Stimulated activated CD4-positive, alpha-beta T cell treated with anti-CD3 and anti-CD28 coated beads, Interleukin-12 subunit alpha, Interleukin-12 subunit beta, amount 100 ng/mL, for 48 hours (primary cell): ENCODE measurements at places on chromosomes 11 and 22.

DNA sequence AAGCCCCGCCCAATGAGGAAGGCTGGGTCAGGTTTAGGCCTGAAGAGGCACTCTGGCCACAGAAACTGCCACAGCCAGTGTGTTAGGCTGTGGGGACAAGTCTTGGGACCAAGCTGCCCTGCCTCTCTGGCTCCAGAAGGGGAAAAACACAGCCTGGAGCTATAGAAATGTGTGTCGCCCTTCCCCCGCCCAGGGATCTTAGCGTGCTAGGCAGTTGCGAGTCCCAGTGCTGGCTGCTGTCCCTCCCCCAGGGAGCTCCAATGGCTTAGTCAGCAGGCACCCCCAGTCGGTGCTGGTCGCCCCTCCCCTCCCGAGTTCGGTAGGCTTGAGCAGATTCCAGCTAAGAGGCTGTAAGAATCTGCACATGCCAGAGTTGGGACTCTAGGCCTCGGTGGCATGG is 99.5 kb upstream of the API5 start:
- no peak for DNase-seq

GRCh38 chr22:42743501-42743991 is 22.9 kb upstream of the A4GALT start:
- DNase-seq: no peak

DNA sequence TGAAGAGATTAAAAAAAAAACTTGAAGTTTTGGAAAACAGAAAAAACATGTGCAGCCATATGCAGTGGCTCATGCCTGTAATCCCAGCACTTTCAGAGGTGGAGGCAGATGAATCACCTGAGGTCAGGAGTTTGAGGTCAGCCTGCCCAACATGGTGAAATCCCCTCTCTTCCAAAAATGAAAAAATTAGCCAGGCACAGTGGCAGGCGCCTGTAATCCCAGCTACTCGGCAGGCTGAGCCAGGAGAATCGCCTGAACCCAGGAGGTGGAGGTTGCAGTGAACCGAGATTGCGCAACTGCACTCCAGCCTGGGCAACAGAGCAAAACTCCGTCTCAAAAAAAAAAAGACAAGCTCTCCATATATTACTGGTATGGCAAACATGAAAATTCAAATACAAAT is 7.6 kb downstream of the DLG2 start:
- no peak for DNase-seq

- DNase-seq: no peak
Observed at GRCh38 chr11:33777906-33778305, 3.6 kb upstream of the FBXO3 start.

DNA sequence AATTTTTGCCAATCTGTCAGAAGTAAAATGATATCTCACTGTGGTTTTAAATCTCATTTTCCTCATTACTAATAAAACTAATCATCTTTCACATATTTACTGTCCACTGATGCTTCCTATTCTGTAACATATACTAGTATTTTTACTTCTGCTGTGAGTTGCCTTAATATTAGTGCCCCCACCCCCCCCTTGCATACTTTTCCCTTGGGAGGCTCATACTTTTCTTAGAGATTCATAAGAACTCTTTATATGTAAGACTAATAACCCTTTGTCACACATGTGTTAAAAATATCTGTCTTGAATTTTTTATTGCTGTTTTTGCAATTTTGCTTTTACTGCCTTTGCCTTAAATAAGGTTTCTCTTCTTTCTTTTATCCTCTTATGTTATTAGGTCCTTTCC is 87.2 kb downstream of the PHF21A start:
- DNase-seq: no peak

DNA sequence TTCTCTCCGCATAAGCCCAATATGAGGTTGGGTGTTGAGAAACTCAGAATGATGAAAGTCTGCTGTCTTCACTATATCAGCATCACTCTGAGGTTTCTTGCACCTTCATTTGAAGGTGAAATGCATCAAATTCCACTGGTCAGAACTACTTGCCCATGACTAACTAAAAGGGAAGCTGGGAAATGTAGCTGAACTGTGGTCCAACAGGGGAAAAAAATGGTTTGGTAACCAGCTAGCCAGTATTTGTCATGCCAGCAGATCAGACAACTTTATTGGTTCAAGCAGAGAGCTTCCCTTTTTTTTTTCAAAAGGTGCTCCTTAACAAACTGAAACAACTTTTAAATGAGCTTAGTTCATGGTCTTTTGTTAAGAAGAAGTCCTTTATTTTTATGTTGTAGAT is 14.2 kb upstream of the PIK3C2A start:
- no peak for DNase-seq

DNA sequence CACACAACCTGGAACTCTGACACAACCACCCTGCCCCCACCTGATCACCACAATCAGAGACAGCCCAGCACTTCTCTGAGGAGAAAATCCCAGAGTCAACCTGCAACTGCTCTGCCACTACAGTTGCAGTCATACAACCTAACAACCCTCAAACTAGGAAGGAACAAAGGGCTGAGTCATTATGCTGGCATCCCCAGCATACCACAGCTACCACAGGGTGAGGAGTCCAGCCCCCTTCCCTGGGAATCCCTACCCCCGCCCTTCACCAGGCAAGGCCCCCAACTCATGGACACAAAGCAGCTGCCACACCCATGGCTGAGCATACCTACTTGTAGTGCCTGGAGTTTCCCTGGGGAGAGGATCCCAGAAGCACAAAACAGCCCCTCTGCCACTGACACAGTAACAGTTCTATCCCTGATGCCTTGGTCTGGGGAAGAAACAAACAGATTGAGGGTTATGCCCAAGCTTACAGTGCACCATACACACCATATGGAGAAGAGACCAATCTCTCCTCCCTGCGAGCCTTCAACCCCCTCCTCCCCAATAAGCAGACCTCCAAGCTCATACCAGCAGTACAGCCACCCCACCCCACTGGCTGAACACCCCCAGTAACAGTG is 68.5 kb upstream of the C11orf58 start:
- DNase-seq: no peak

GRCh38 chr11:71208011-71208774 is 44.2 kb downstream of the SHANK2 start:
- no peak for DNase-seq

GRCh38 chr22:23086263-23086662 is 15.9 kb downstream of the GNAZ start:
- DNase-seq: no peak

GRCh38 chr22:43901976-43902643 is 10.3 kb upstream of the PNPLA5 start:
- DNase-seq: no peak

DNA sequence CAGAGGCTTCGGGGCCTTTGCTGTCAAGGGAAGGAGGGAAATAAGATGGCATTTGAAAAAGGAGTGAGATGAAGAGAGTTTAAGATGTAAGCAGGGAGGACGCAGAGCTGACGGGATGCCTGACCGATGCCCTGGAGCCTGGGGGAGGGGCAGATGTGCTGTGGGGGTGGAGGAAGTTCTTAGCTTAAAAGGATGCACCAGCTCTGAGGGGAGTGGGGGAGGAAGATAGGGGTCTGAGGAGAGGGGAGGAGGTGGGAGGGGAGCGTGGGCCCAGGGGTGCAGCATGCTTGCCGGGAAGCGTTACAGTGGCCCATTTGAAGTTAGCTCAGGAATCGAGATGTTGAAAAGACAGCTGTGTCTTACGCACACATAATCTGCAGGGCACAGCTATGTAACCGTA is 56.3 kb downstream of the RPS6KA4 start:
- DNase-seq: no peak

DNA sequence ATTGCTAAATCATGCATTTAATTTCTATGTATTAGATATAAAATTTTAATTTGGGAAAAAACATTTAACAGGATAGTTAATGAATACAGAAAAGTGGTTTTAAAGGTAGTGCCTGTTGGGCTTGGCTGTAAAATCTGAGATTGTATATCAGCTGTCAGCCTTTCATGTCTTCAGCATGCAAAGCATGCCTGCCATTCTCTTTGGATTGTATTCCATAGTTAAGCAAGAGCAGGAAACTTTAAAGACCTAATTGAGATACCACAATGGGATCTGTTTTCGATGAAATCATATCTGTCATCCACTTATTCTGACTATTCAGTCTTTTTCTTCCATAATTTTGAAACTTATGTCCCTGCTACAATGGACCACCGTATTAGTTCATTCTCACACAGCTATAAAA is 451.0 kb upstream of the DDI1 start:
- no peak for DNase-seq

DNA sequence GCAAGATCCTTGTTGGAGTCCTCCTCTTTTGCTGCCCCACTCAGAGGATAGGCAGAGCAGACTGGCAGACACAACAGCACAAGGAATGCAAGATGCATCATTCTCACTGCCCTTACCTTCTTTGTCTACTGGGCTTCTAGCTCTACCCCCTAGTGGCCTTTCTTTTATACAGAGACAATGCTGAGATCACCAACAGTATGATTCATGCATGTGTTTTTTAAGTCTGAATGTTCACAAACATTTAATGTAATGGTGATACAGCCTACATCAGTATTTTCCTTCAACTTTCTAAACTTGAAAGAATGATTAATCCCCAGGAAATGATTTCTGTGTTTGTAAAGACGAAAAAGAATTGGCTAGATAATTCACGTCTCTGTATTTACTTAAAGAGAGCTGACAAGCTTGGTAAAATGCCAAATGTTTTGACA is at the start of gene MMP10:
Gene MMP10 (minus strand): TSS at position 138 of the 428 bp plus-strand sequence. CDS start 37 bp downstream, at position 101.
- DNase-seq: no peak

GRCh38 chr11:104522650-104523049 is 358.7 kb upstream of the PDGFD start:
- DNase-seq: no peak

- no peak for DNase-seq
Observed at GRCh38 chr11:1497600-1497999, 11.0 kb upstream of the MOB2 start.

GRCh38 chr11:69652999-69653398 is 12.0 kb downstream of the CCND1 start:
- no peak for DNase-seq

GRCh38 chr11:69409812-69410645 is 71.4 kb upstream of the LINC01488 start:
- DNase-seq: no peak

DNA sequence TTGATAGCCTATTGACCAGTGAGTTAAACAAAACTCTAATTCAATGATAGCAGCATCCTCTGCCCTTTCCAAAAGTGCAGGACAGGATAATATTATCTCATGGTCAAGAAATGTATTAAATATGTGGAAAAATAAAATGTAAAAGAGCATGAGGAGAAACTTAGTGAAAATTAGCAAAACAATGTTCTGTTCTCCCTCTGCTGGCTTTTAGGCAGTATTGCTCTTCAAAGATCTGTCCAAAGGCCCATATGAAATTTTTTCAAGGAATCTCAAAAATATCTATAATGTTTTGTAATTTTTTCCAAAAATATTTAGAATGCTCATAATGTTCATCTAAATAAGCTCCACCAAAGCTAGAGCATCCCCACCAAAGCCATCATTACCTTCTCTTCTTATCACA is 8.3 kb upstream of the ARL14EP start:
- no peak for DNase-seq

DNA sequence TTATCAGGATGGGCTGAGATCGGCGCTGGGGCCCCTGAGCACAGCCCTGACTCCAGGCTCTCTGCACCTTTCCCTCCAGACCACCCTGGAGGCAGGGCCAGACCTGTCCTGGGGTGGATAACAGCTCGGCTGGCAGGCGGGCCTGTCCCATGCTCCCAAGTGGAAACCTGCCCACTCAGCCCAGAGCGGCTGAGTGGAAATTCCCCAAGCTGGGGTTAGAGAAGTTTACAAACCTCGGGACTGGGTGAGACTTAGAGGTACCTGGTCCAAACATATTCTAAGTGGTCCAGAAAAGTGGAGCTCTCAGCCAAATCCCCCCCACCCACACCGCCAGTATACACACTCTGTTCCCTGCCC is 4.8 kb upstream of the FXYD2 start:
- no peak for DNase-seq

DNA sequence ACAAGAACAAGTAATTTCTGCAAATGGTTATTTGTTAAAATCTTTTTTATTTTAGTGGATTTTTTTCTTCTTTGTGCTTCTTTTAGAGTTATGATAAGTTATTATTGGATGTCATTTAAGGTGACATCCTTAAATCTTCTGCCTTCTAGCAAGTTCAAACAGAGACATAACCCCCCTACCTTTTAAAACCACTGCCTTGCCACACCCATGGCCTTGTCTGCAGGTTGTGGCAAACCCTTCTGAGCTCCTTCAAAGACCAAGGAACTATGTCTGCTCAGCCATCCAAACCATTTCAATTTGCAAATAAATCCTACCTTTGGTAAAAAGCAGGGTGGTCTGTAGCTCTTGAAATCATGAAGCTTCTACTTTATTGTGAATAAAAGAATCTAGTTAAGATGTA is 241.6 kb downstream of the FAM76B start:
- DNase-seq: no peak

GRCh38 chr11:114326151-114326550 is 30.0 kb downstream of the NNMT start:
- DNase-seq: no peak

- no peak for DNase-seq
Observed at GRCh38 chr11:130089674-130090073, 20.0 kb downstream of the APLP2 start.

DNA sequence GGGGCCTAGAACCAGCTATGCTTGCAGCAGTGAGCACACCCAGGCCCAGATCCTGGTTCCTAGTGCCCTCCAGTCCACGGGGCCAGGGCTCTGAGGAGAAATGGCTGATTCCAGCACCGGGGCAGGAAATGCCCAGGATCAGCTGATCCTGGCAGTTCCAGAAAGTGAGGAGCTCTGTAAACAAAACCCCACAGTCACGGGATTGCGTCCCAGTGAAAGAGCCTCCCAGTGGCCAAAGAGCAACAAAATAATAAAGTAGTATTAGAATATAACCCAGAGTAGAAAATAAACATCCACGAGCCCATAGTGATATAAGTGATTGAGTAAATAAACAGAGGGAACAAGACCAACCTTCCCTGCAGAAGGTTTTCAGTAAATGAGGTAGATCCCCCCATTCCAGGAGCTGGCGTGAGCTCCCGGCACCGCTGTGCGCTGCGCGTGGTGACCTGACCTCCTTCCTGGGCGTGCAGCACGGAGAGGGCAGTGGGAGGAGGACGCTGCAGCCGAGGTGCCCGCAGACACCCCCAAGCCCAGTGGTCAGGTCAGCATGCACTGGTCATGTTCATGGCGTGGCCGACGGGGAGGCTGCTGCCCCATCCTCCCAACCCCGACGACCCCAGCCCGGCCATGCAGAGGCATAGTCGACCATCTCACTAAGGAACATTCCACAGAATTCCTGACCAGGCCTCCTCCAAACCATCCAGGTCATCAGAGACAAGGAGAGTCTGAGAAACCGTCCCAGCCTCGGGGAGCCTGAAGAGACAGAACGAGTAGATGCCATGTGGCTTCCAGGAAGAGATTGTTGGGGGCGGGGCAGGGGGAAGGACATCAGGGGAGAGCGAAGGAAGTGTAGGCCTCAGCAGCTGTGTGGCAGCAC is 19.8 kb downstream of the PTDSS2 start:
- DNase-seq: no peak

- DNase-seq: no peak
Observed at GRCh38 chr22:38861170-38861876, 10.7 kb downstream of the CBX6 start.

DNA sequence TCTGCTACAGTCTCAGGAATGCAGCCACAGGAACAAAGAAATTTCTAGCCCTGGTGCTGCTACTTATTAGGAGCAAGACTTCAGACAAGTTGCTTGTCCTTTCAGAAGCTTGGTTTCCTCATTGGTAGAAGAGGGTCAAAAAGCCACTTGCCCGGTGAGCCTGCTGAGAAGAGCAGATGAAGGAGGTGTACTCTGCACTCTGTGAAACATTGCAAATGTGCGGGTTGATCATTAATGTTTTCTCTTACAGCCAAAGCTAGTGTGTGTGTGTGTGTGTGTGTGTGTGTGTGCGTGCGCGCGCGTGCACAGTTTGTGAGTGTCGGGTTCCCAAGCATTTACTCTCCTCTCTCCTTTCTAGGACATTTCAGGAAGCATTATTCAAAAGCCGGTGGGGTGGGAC is 86.3 kb upstream of the NNMT start:
- DNase-seq: no peak
